ENCODE measurements at places on chromosomes 5 and 9.

DNA sequence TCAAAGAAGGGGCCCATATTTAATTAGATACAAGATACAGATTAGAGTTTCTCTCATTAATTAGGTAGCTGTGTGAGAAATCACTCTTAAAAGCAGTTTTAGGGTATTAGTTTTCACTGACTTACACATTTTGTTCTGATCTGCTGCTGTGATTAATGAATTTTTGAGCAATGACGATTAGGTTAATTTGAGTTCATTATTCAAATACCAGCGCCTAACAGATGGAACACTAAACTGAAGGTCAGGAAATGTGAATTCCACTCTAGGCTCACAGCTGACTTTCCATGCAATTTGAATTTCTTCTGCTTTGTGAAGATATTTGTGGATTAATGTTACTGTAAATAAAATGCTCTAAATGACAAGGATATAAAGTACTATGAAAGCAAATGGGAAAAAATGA lies 380.6 kb downstream of the ADGRV1 start:
- no peak for DNase-seq

- no peak for DNase-seq
Measured at GRCh38 chr5:10642367-10642766, 78.5 kb downstream of the ANKRD33B start.

DNA sequence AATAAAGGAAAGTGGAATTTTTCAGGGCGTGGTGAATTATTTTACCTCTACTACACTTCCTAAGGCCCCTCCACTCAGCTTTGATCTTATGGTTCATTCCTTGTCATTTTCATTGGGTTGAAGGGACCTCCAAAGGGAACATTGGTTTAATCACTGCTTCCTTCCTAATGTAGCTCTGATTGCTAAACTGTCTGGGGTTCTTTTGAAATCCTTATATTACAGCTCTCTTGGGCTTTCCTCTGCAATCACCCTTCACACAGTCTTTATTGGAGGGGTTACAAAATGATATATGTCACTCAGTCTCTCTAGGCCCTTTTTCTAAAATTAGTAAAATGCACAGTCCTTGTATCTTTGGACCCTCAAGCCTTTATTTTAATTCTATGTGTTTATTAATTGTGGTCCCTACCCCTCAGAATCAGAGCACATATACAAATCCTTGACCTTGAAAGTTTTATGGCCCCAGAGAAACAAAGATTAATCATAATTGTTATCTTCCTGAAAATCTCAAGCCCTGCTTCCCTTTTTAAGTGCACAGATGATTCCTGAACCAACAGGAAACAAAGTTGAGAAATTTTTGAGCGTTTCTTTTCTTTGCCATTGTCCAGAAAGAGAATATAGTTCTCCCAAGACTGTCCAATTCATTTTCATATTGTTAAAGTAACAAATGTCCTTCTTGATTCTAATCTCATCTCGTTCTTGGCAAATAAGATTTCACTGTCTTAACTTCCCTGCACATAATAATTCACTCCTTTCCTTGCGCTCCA lies 330.0 kb downstream of the ARRDC3 start:
- no peak for DNase-seq

- no peak for DNase-seq
Measured at GRCh38 chr5:58503390-58504046, 12.3 kb downstream of the GAPT start.

- no peak for DNase-seq
Measured at GRCh38 chr9:105050296-105050695, 122.3 kb upstream of the ABCA1 start.

DNA sequence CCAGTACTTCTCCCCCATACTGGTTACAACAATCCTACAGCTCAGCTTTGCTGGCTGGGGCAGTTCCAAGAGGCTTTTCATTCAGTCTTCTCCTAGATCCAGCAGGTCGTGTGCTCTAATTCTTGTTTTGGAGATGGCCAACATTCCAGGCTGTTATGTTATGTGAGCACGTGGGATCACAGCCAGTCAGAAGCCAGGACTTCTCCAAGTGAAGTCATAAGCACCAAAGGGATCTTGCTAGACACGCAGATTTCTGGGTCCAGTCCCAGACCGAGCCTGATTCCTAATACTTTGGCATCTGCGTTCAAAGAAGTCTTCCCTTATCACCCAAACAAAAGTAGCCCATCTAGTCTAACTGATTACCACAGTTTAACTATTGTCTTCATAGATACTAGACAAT lies 1.4 kb upstream of the LARP1 start:
- DNase-seq: no peak

GRCh38 chr9:38771593-38771992 lies 51.7 kb upstream of the FAM240B start:
- no peak for DNase-seq

DNA sequence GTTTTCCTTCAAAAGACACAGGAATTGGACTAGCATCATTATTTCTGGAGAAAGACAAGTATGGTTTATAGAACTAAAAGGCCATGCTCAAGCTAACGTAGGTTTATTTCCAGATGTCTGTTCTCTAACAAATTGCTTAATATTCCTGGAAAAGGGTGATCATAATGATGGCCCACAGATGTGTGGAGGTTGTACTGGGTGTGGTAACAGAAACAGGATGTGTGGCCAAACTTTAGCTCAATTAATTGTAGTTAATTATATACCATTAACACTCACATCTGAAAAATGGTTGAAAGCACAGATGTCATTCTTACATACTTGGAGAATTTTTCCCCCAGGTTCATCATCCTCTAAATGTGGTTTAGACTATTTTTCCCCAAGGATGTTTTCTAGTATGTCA lies 292.7 kb upstream of the RASA1 start:
- no peak for DNase-seq

DNA sequence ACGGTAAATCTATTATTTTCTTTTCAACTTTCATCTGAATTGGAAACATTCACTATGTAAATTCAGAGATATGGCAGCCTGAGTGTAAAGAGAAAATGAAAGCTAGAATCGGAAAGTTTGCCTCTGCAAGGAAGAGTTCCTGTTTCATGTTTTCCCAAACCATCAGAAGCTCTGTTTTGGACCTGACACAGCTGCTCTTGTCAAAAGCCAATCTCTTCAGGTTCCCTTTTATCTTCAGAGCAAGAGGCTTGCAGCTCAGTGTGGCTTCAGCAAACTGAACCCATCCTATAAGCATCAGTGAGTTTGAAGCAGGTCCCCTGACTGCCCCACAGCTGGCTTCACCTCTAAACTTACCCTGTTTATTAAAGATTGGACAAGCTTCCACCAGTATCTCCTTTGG lies 1099.7 kb downstream of the DTWD2 start:
- no peak for DNase-seq

DNA sequence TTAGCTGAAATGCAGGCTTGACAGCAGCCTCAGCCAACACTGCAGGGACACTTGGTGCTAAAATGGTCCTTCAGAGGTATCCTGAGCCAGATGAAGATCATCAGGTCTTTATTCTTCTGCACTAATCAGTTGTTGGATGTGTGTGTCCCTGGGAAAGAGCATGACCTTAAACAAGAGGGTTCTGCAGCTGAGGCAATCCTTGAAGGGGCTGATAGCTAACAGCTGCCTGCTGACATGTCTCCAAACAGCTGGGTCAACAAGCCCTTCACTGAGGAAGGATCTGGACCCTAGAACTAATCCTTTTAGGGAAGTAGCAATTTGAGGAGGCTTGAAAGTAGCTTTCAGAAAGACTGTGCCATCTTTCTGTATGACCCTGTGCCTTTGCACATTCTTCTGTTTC lies 376.3 kb upstream of the ACTBL2 start:
- no peak for DNase-seq

GRCh38 chr5:115758356-115758755 lies 58.1 kb downstream of the CDO1 start:
- no peak for DNase-seq

DNA sequence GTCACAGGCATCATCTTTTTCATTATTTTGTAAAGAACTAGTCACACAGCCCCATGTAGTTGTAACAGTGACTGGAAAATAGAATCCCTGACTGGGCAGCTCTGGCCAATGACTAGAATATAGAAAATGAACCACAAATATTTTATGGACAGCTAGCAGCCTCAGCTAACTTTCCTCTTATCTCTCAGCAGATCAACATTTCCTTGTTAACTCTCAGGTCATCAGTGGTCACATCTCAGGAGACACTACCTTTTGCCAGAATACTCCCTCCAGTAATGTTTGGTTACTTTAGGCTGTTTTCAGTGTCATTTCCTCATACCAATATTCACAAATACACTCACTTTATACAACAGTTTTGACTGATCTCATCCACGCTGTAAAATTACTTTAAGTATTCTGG lies 43.9 kb downstream of the FAM169A start:
- no peak for DNase-seq

- DNase-seq: no peak
Measured at GRCh38 chr9:89916001-89916597, 311.3 kb downstream of the GADD45G start.

GRCh38 chr5:34587355-34588241 lies 68.5 kb upstream of the RAI14 start:
- DNase-seq: no peak

GRCh38 chr5:137400571-137400970 lies 98.6 kb downstream of the SPOCK1 start:
- no peak for DNase-seq

DNA sequence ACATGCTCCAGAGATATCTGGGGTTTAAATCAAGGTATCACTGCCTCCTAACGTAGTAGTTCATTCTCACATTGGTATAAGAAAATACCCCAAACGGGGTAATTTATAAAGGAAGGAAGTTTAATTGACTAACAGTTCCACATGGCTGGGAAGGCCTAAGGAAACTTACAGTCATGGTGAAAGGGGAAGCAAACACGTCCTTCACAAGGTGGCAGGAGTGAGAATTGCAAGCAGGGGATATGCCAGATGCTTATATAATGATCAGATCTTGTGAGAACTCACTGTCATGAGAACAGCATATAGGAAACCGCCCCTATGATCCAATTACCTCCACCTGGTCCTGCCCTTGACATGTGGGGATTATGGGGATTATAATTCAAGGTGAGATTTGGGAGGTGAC lies 1280.2 kb upstream of the C9orf72 start:
- no peak for DNase-seq

DNA sequence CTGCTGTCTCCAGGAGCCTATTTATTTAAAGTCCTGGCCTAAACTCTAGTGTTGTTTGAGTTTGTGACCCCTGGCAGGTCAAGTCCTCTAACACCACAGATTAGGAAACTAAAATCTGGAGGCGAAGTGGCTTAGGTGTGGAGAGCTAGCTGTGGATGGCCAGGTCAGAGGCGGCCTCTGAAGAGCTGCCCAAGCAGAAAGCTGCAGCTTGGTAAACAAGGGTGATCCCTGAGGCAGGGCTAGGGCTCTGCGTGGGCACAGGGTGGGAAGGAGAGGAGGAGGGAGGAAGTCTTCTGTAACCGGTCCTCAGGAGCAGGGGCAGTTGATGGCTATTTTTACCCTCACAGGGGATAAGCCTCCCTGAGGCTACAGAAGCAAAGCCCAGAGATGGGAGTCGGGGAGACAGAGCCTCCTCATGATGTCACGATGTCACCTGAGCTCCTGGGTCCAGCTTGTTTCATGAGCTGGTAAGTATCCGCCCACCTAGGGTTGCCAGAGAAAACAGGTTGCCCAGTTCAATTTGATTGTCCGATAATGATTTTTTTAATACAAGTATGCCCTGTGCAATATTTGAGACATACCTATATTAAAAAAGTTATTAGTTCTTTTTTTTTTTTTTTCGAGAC lies 25.9 kb upstream of the BOD1 start:
- no peak for DNase-seq

DNA sequence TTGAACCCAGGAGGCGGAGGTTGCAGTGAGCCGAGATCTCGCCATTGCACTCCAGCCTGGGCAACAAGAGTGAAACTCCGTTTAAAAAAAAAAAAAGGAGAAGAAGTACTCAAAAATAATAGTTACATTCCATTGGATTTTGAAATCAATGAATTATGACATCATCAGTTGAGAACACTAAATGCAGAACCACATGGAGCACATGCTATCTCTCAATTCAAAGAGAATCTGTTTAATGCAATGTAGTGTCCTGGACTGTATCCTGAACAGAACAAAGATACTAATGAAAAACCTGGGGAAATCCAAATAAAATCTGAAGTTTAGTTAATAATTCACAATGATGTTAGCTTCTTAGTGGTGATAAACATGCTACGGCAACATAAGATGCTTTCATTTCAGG lies 20.3 kb downstream of the CDC14B start:
- DNase-seq: no peak

GRCh38 chr9:133066181-133066983 lies 4.6 kb downstream of the CEL start:
- DNase-seq: no peak

- no peak for DNase-seq
Measured at GRCh38 chr5:83815661-83816060, 95.0 kb upstream of the HAPLN1 start.

- no peak for DNase-seq
Measured at GRCh38 chr5:73154208-73155006, 18.6 kb upstream of the TMEM174 start.

Data from activated naive CD8-positive, alpha-beta T cell treated with anti-CD3 and anti-CD28 coated beads, Interleukin-2, amount 50 U/mL, for 24 hours (primary cell).